K562 (cell line): ENCODE measurements at places on chromosomes 12 and 14. TPM values are rescaled to one million over a fixed set of nuclear protein-coding genes. Genes with fewer than 3 reads are reported as not detected.

- peaks cover 12% of the 10 kb centered on the region for H3K4me1 ChIP-seq
- no peaks in the 10 kb centered on the region for H3K36me3 ChIP-seq
- H3K27ac ChIP-seq = no peak overlapping the region
- no peaks in the 10 kb centered on the region for H3K27me3 ChIP-seq
- no peak overlapping the region for H3K4me3 ChIP-seq
- DNase-seq = no peak
These were observed 15.2 kb downstream of the ARL6IP4 start for GRCh38 chr12:122995503-122996187.

PPP4R4 gene
- not detected in 2 replicates for total RNA-seq

GSG1 gene
- not detected in 2 replicates for total RNA-seq

GRCh38 chr12:118318744-118319143, 54.0 kb downstream of the TAOK3 start:
- H3K27me3 ChIP-seq = no peaks in the 10 kb centered on the region
- no peak overlapping the region for H3K27ac ChIP-seq
- DNase-seq = no peak
- H3K4me1 ChIP-seq = peaks cover 4% of the 10 kb centered on the region; the same call in 1 of the 2 replicates
- H3K4me3 ChIP-seq = no peak overlapping the region
- H3K36me3 ChIP-seq = peaks cover 6% of the 10 kb centered on the region; the same call in 1 of the 3 replicates

DNA sequence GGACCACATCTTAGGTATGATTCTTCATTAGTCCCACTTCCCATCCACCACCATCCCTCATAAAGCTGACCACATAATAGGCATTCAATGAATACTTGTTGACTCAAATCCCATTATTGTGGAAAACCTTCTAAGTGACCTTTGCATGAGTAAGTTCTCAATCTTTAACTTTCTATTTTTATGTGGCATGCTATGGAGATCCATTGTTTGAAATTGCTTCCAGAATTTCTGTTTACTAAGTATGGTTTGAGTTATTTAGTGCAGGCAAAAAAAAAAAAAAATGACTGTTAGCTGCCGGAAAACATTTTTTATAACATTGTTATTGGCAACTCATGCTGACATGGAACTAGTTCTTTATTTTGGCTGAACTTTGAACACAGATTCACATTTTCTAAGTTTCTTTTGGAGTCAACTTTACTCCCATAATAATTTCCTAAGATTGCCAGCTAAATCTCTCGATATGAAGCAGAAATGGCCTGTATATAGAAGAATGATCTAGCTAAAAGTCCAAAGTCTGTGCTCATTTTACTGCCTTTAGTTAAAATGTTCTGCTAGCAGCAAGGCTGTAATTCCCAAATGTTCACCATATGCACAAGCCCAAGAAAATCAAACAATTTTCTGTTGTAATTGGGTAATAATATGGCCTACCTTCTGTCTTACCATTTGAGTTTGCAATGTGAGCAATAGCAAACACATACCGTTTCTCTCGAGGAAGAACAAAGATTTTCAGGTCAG, 77.9 kb downstream of the PTGER2 start:
- H3K27ac ChIP-seq = no peak overlapping the region
- no peaks in the 10 kb centered on the region; the same call in 1 of the 2 replicates for H3K4me1 ChIP-seq
- no peak for DNase-seq
- H3K27me3 ChIP-seq = no peaks in the 10 kb centered on the region

ZNF664 gene
- total RNA-seq = 75.5 and 82.5 TPM in 2 replicates

POTEG gene
- not detected in 2 replicates for total RNA-seq

FGD6 gene
- 6.7 and 8.1 TPM in 2 replicates for total RNA-seq

- DNase-seq = no peak
- H3K27ac ChIP-seq = no peak overlapping the region
These were observed 164.5 kb downstream of the MGAT4C start for GRCh38 chr12:86091681-86092080.

- H3K36me3 ChIP-seq = no peaks in the 10 kb centered on the region
- H3K4me1 ChIP-seq = no peaks in the 10 kb centered on the region
- H3K4me3 ChIP-seq = no peak overlapping the region
- H3K27me3 ChIP-seq = peaks cover 16% of the 10 kb centered on the region
- no peak overlapping the region for H3K27ac ChIP-seq
These were observed 3.1 kb downstream of the LACRT start for GRCh38 chr12:54631551-54631950.

RASAL1 gene
- 0.16 TPM in 1 of 2 replicates, not detected in the other for total RNA-seq

DNA sequence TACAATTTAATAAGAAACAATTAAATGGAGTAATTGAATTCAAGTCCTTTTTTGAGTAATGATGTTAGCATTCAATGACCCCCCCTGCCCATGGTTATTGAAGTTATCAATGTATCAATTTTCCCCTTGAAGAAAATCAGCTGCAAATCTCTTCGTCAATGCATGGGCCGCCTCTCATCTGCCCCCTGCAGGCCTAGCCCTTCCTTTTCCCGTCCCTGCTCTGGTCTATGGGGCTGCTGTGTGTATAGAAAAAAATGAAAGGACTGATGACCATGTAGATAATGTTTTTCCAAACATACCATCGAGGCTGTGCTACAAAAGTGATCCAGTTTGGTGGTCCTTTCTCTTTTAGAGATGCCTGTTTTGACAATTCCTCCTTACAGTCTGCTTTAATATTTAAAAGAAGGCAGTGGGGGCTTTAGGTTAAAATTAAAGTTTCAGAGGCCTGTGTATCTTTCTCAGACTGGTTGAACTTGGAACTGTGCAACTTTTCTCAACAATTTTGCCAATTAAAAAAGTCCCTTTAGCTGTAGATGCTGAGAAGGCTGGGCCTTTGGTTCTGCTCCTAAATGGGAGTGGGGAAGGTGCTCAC, 98.4 kb downstream of the APAF1 start:
- H3K36me3 ChIP-seq = no peaks in the 10 kb centered on the region
- H3K27ac ChIP-seq = no peak overlapping the region
- peak; percentile 61 for DNase-seq
- no peak overlapping the region for H3K4me3 ChIP-seq

DNA sequence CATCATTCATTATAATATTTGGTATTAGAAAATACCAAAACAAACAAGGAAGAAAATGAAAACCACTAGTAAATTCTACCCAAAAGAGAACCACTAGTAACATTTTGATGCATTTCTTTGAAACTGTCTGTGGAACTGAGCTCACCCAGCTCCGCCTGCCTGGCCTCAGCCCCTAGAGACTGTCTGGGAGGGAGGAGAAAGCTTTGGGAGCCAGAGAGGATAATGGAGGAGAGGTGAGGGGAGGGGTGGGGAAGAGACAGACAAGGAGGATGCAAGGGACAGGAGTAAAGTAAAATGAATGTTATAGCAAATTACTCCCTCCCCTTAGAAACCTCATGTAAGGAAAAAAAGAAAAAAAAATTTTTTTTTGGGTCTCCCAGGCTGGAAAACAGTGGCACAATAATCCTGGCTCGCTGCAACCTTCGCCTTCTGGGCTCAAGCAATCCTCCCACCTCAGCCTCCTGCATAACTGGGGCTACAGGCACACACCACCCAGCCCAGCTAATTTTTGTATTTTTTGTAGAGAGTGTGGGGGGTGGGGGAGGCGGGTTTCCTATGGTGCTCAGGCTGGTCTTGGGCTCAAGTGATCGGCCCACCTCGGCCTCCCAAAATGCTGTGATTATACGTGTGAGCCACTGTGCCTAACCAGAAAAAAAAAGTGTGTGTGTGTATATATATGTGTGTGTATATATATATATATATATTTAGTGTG, 3.2 kb upstream of the MMP19 start:
- no peaks in the 10 kb centered on the region for H3K27me3 ChIP-seq
- no peak for DNase-seq
- H3K4me1 ChIP-seq = peaks cover 30% of the 10 kb centered on the region
- no peak overlapping the region for H3K27ac ChIP-seq
- H3K36me3 ChIP-seq = no peaks in the 10 kb centered on the region
- no peak overlapping the region for H3K4me3 ChIP-seq

PLCZ1 gene
- total RNA-seq = not detected in 2 replicates

GRCh38 chr14:93083917-93084316, 31.8 kb downstream of the ITPK1 start:
- no peaks in the 10 kb centered on the region for H3K36me3 ChIP-seq
- no peak overlapping the region for H3K27ac ChIP-seq
- H3K4me3 ChIP-seq = no peak overlapping the region
- H3K4me1 ChIP-seq = peaks cover 18% of the 10 kb centered on the region
- DNase-seq = no peak
- H3K27me3 ChIP-seq = no peaks in the 10 kb centered on the region

DNA sequence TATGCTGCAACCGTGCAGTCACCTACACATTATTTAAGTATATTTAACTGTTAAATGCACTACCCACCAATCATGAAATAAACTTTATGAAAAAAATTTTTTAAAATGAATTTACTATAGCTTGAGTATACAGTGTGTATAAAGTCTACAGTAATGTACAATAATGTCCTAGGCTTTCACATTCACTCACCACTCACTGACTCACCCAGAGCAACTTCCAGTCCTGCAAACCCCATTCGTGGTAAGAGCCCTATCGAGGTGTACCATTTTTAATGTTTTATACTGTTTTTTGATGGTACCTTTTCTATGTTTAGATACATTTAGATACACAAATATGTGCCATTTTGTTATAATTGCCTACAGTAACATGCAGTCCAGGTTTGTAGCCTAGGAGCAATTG, 48.1 kb downstream of the KLRG1 start:
- no peak overlapping the region for H3K27ac ChIP-seq
- H3K27me3 ChIP-seq = no peaks in the 10 kb centered on the region
- H3K4me3 ChIP-seq = no peak overlapping the region
- no peaks in the 10 kb centered on the region for H3K36me3 ChIP-seq

GRCh38 chr12:69688471-69689427, 10.4 kb downstream of the BEST3 start:
- no peaks in the 10 kb centered on the region for H3K36me3 ChIP-seq
- H3K4me3 ChIP-seq = no peak overlapping the region
- H3K27me3 ChIP-seq = 0 out of 2 replicates have a peak, but pooled peaks cover 4% of the 10 kb centered on the region

HCAR2 gene
- not detected in 2 replicates for total RNA-seq

CDH24 gene
- total RNA-seq = 11.1 and 12.8 TPM in 2 replicates

SVOP gene
- 0.09 TPM in 2 replicates for total RNA-seq

PIWIL1 gene
- total RNA-seq = not detected in 2 replicates

DNA sequence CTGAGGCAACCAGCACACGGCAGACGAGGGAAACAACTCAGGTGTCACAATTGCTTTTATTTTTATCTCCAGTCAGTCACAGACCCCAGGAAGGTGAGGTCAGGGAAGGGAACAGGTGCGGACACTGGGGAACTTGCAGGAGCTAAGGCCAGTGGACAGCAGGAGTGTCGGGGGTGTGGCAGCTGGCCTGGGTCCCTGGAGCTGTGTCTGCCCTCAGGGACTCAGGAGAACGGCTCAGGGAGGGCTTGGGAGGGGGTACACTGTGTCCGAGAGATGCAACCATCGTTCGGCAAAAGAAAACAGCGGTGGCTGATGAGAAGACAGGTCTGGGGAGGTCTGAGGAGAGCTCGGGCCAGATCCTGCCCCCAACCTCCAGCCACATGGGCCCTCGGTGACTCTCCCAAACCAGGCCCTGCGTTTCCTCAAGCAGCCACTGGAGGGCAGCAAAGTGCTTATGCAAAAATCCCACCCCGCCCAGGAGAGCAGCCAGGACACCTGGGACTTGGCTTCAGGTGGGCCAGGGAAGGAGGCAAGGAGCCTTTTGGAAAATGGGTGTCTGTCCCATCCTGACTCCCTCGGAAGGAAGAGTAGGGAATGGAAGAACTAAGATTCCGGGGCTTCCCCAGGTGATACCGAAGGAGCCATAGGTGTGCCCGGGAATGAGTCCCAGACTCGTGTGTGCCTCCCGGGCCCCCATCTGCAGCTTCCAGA, 24.1 kb upstream of the BCDIN3D start:
- peak; percentile 86 for DNase-seq
- H3K4me1 ChIP-seq = peaks cover 35% of the 10 kb centered on the region
- H3K4me3 ChIP-seq = no peak overlapping the region
- no peaks in the 10 kb centered on the region for H3K36me3 ChIP-seq
- peaks cover 19% of the 10 kb centered on the region for H3K27me3 ChIP-seq

DNA sequence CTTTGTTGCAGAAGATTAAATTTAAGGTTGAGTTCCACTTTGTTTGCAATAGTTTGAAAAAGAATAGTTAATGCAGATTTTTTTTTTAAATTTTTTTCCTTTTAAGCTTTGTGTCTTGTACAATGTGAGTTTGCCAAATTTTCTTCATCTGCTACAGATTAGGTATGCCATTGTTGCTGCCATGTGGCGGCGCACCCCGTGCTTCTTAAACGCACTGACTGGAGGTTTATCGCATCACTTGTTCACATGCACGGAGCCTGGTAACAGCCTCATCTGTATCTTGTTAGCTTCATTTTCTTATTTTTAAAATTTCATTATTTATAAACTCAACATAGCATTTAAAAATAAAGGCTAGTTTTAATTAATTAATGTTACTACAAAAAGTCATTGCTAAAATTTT, 43.5 kb downstream of the ETNK1 start:
- H3K27me3 ChIP-seq = no peaks in the 10 kb centered on the region
- H3K27ac ChIP-seq = no peak overlapping the region
- no peaks in the 10 kb centered on the region for H3K4me1 ChIP-seq

DNA sequence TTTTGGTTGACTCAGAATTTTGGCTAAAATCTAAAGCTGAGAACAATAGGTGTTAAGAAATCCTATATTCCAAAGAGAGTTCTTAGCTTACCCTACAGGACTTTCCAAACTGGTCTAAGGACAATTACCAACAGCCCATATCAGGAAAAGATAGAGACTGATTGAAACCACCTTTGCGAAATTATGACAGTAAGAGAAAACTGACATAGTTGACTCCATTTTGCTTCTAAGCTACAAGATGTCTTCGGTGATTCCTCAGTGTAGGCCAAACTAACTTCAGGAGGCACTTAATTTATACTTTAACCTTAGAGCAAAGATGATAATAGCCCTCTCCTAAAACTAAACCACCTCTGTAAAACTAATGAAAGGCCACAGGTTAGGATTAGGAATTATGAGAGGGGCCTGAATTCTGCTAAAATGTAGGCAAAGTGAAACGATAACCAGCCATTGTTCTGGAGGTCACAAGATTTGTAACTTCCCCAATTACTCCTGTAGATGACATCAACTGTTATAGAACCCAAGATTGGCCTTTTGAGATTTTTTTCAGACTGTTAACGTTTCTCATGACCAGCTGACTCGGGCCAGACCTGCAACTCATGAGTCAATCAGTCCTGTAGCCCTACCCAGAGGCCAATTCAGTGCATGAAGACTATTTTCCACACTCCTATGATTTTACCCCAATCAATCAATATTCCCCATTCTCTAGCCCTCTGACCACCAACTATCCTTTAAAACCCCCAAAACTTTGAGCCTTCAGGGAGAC, 43.0 kb downstream of the KLRG1 start:
- no peak overlapping the region for H3K27ac ChIP-seq
- H3K4me1 ChIP-seq = no peaks in the 10 kb centered on the region
- H3K36me3 ChIP-seq = no peaks in the 10 kb centered on the region
- no peak for DNase-seq
- no peaks in the 10 kb centered on the region for H3K27me3 ChIP-seq
- no peak overlapping the region for H3K4me3 ChIP-seq

GRCh38 chr12:94239332-94239993, 91.1 kb downstream of the PLXNC1 start:
- no peaks in the 10 kb centered on the region for H3K36me3 ChIP-seq
- peaks cover 22% of the 10 kb centered on the region for H3K27me3 ChIP-seq
- H3K4me3 ChIP-seq = no peak overlapping the region
- no peak overlapping the region for H3K27ac ChIP-seq
- peaks cover 6% of the 10 kb centered on the region; the same call in 2 of the 3 replicates for H3K4me1 ChIP-seq
